Osteocyte (in vitro differentiated cells): ENCODE measurements at places on chromosomes 13 and 19.
A peak's percentile ranks its signal among the peaks of the same experiment; 100 is the strongest.

DNA sequence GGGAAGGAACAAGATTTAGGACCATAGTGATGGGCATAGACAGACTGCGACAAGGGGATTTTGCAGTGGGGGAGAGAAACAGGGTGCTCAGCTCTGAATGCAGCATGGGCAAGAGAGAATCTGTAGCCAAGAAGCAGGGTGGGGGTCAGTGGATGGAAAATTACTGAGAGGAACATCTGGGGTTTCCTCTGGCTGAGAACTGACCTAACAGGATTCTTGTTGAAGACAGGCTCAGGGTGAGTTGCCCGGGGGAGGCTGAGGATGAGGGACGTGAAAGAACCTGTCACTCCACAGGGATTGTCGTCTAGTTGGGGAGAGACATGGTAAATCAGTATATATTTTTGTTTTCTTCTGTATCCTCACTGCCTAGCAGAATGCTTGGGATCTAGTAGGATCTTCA is 118.7 kb upstream of the PEG3 start:
- peaks cover 2% of the 10 kb centered on the region for H3K36me3 ChIP-seq
- DNase-seq = no peak
- no peaks in the 10 kb centered on the region for H3K4me1 ChIP-seq
- H3K27me3 ChIP-seq = no peaks in the 10 kb centered on the region
- no peak overlapping the region for H3K27ac ChIP-seq
- H3K4me3 ChIP-seq = no peak overlapping the region

DNA sequence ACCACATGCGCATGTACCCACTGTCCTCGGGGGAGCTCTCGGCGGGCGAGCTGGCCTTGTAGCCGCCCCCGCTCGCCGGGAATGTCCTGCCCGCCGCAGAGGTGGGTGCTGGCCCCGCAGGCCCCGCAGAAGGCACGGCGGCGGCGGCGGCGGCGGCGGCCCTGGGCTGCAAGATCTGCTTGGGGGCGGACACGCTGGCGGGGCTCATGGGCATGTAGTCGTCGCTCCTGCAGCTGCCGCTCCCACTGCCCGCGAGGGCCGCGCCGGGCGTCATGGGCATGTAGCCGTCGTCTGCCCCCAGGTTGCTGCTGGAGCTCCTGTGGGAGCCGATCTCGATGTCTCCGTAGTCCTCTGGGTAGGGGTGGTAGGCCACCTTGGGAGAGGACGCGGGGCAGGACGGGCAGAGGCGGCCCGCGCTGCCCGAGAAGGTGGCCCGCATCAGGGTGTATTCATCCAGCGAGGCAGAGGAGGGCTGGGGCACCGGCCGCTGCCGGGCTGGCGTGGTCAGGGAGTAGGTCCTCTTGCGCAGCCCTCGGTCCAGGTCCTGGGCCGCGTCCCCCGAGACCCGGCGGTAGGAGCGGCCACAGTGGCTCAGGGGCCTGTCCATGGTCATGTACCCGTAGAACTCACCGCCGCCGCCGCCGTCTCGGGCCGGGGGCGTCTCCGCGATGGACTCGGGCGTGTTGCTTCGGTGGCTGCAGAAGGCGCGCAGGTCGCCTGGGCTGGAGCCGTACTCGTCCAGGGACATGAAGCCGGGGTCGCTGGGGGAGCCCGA is 2.4 kb downstream of the IRS2 start:
- DNase-seq = no peak
- no peaks in the 10 kb centered on the region for H3K27me3 ChIP-seq
- peak overlapping the region; percentile 86 for H3K4me3 ChIP-seq
- peaks cover 14% of the 10 kb centered on the region for H3K36me3 ChIP-seq
- peaks cover 37% of the 10 kb centered on the region for H3K4me1 ChIP-seq
- peak overlapping the region; percentile 88 for H3K27ac ChIP-seq

- H3K27ac ChIP-seq = no peak overlapping the region
- peaks cover 91% of the 10 kb centered on the region for H3K4me1 ChIP-seq
- peaks cover 54% of the 10 kb centered on the region for H3K36me3 ChIP-seq
Measured at GRCh38 chr13:101499406-101499805, 46.9 kb downstream of the ITGBL1 start.

- DNase-seq = no peak
- peak overlapping the region; percentile 94 for H3K4me3 ChIP-seq
- no peaks in the 10 kb centered on the region for H3K27me3 ChIP-seq
- peaks cover 26% of the 10 kb centered on the region for H3K36me3 ChIP-seq
- peak overlapping the region; percentile 97 for H3K27ac ChIP-seq
Measured at GRCh38 chr19:43934055-43934984, 762 bp downstream of the ZNF45 start.

GRCh38 chr13:25881971-25882451 is 169.8 kb downstream of the SHISA2 start:
- no peaks in the 10 kb centered on the region for H3K36me3 ChIP-seq
- H3K27me3 ChIP-seq = no peaks in the 10 kb centered on the region
- peak overlapping the region; percentile 33 for H3K4me3 ChIP-seq
- DNase-seq = no peak

DNA sequence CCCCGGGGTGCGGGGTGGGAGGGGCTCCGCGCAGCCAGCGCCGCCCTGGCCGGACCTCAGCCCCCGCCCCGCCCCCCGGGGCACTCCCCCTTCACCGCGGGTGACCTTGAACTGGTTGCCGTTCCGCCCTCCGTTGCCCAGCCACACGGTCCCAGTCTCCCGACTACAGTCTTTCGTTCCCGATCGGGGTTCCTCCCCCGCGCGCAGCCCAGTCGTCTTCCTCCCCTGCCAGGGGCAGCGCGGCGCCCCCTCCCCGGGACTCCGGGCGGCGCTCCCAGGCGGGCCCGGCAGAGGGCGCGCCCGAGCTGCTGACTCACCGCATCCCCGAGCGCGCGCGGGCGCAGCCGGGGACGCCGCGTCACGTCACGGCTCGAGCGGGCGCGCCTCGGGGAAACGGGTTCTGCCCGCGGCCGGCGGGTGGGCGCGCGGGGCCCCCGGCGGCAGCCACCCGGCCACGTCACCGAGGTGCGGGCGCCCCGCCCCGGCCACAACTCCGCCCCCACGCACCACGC is 459 bp downstream of the MIDN start:
- no peaks in the 10 kb centered on the region for H3K27me3 ChIP-seq
- H3K4me1 ChIP-seq = peaks cover 25% of the 10 kb centered on the region
- H3K4me3 ChIP-seq = peak overlapping the region; percentile 79
- H3K27ac ChIP-seq = peak overlapping the region; percentile 86
- peaks cover 8% of the 10 kb centered on the region for H3K36me3 ChIP-seq
- DNase-seq = peak; percentile 96

GRCh38 chr13:73162912-73163911 is 104.4 kb downstream of the KLF5 start:
- no peaks in the 10 kb centered on the region for H3K4me1 ChIP-seq
- H3K4me3 ChIP-seq = no peak overlapping the region
- no peak overlapping the region for H3K27ac ChIP-seq
- no peaks in the 10 kb centered on the region for H3K27me3 ChIP-seq

- H3K27ac ChIP-seq = no peak overlapping the region
- H3K36me3 ChIP-seq = no peaks in the 10 kb centered on the region
- peaks cover 16% of the 10 kb centered on the region for H3K27me3 ChIP-seq
- DNase-seq = no peak
- peaks cover 27% of the 10 kb centered on the region for H3K4me1 ChIP-seq
Measured at GRCh38 chr19:2976609-2977000, 759 bp upstream of the TLE6 start.

GRCh38 chr13:77810430-77810829 is 108.2 kb downstream of the EDNRB start:
- no peak overlapping the region for H3K27ac ChIP-seq
- H3K4me3 ChIP-seq = no peak overlapping the region
- H3K36me3 ChIP-seq = no peaks in the 10 kb centered on the region
- H3K27me3 ChIP-seq = no peaks in the 10 kb centered on the region

- no peak overlapping the region for H3K4me3 ChIP-seq
- peaks cover 2% of the 10 kb centered on the region for H3K4me1 ChIP-seq
- DNase-seq = no peak
- peaks cover 35% of the 10 kb centered on the region for H3K36me3 ChIP-seq
- H3K27me3 ChIP-seq = no peaks in the 10 kb centered on the region
Measured at GRCh38 chr19:18266771-18267686, 7.2 kb downstream of the IQCN start.

DNA sequence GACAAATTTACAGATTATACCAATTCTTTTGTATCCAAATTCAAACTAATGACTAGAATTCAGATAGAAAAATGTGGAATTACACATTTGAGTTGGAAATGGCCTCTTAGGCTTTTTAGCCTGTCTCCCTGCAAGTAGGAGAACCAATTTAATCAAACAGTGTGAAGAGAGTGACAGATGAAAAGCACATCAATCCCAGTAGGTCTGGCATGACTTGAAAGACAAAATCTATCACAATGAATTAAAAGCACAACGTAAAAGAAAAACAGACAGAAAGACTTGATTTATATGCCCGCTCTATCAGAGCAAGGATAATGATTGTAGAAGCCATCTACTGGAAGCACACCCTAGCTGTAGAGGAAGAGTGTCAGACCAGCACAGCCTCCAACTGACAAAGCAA is 1084.4 kb upstream of the SPRY2 start:
- no peak overlapping the region for H3K4me3 ChIP-seq
- no peaks in the 10 kb centered on the region for H3K4me1 ChIP-seq
- H3K27ac ChIP-seq = no peak overlapping the region
- DNase-seq = no peak

- peaks cover 25% of the 10 kb centered on the region for H3K4me1 ChIP-seq
- peak overlapping the region; percentile 43 for H3K4me3 ChIP-seq
- no peak for DNase-seq
- peak overlapping the region; percentile 89 for H3K27ac ChIP-seq
Measured at GRCh38 chr13:48125794-48126228, 30.9 kb upstream of the MED4 start.

DNA sequence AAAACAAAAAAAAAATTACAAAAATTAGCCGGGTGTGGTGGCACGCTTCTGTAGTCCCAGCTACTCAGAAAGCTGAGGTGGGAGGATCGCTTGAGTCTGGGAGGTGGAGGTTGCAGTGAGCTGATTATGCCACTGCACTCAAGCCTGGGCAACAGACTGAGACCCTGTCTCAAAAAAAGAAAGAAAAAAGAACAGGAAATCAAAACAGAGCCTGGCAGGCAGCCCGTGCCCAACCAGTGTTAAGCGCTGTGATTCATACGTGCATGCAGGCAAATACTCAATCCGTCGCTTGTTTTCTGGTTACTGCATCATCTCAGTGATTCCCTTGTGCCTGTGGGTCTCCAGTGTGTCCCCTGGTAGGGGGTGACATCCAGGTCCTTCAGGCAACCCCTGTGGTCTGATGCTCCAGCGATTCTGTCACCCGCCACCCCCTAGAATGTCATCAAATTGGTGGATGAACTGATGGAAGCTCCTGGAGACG is 18.1 kb downstream of the DDX39A start:
- peak overlapping the region; percentile 62 for H3K27ac ChIP-seq
- H3K4me3 ChIP-seq = no peak overlapping the region
- DNase-seq = no peak

- H3K27ac ChIP-seq = peak overlapping the region; percentile 94
- no peak for DNase-seq
- H3K36me3 ChIP-seq = peaks cover 7% of the 10 kb centered on the region
- H3K27me3 ChIP-seq = no peaks in the 10 kb centered on the region
- peaks cover 25% of the 10 kb centered on the region for H3K4me1 ChIP-seq
Measured at GRCh38 chr19:1650650-1651567, 1.5 kb downstream of the TCF3 start.

DNA sequence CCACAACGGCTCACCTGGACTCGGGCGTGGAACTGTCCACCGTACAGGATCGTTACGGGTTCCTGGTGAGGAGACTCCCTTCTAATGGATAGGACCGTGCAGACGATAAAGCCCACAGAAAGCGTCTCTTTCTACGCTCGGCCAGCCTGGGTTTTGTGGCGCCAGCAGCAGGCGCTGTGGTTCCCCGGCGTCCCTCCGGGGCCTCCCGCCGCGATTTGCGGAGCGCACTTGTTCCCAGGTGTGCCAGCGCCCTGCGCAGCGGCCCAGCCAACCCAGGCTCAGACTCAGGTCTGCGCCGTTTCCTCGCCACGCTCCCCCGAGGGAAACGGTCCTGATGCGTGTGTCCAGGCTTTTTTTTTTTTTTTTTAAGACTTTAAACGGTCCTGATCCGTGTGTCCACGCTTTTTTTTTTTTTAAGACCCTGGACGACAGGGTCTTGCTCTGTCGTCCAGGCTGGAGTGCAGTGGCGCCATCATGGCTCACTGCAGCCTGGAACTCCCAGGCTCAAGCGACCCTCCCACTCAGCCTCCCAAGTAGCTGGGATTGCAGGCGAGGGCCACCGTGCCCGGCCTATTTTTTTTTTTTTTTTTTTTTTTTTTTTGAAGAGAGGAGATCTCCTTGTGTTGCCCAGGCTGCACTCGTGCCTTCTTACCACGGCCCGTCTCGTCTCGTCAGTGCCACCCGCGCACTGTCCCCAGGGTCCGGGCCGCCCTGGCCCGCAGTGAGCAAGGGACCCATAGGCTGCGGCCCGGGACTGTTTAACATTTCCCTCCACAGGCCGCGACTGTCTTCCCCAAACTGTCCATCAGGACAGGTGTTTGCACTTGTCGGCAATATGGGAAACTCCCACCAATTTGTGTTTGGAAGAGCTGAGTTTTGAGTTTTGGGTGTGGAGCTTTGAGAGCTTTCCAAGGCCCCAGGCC is 23.8 kb downstream of the GJA3 start:
- no peak overlapping the region for H3K4me3 ChIP-seq
- DNase-seq = peak; percentile 75
- no peak overlapping the region for H3K27ac ChIP-seq
- no peaks in the 10 kb centered on the region for H3K36me3 ChIP-seq
- no peaks in the 10 kb centered on the region for H3K4me1 ChIP-seq

GRCh38 chr13:79937771-79938216 is 403.1 kb downstream of the SPRY2 start:
- peak overlapping the region; percentile 99 for H3K27ac ChIP-seq
- DNase-seq = no peak
- H3K4me1 ChIP-seq = peaks cover 51% of the 10 kb centered on the region
- no peak overlapping the region for H3K4me3 ChIP-seq
- no peaks in the 10 kb centered on the region for H3K36me3 ChIP-seq

GRCh38 chr13:106989876-106990275 is 421.9 kb upstream of the ARGLU1 start:
- no peak overlapping the region for H3K27ac ChIP-seq
- H3K4me3 ChIP-seq = peak overlapping the region; percentile 19
- peaks cover 11% of the 10 kb centered on the region for H3K4me1 ChIP-seq
- H3K27me3 ChIP-seq = peaks cover 11% of the 10 kb centered on the region
- DNase-seq = no peak

DNA sequence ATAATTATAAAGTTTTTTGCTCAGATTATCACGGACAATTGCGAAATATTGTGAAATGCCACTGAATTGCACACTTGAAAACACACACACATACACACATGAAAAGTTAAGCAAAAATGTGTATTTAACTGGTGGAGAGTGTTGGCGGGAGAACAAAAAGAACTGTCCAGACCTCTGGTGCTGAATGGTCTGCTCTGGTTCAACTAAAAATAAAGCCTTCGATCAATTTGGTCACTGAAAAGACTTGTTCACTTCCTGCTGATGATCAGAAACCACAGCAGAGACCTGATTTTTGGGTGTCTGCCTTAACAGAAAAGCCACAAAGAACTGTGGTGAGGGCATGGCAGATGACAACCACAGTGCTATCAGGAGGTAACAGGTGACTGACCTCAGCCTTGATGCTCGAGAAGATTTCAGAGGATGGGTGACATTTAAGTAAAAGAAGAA is 4.0 kb upstream of the IGFL1 start:
- no peak overlapping the region for H3K27ac ChIP-seq
- H3K4me3 ChIP-seq = no peak overlapping the region
- H3K27me3 ChIP-seq = peaks cover 25% of the 10 kb centered on the region
- H3K36me3 ChIP-seq = no peaks in the 10 kb centered on the region
